Left renal cortex interstitium (tissue), 4 donors: ENCODE measurements at places on chromosomes 7 and 10. TPM values are rescaled to one million over a fixed set of nuclear protein-coding genes. Genes with fewer than 3 reads are reported as not detected.

The WNT16 gene
- not detected for polyA plus RNA-seq

- DNase-seq = no peak
Measured at GRCh38 chr7:80259-81067, 111.9 kb upstream of the FAM20C start.

DNA sequence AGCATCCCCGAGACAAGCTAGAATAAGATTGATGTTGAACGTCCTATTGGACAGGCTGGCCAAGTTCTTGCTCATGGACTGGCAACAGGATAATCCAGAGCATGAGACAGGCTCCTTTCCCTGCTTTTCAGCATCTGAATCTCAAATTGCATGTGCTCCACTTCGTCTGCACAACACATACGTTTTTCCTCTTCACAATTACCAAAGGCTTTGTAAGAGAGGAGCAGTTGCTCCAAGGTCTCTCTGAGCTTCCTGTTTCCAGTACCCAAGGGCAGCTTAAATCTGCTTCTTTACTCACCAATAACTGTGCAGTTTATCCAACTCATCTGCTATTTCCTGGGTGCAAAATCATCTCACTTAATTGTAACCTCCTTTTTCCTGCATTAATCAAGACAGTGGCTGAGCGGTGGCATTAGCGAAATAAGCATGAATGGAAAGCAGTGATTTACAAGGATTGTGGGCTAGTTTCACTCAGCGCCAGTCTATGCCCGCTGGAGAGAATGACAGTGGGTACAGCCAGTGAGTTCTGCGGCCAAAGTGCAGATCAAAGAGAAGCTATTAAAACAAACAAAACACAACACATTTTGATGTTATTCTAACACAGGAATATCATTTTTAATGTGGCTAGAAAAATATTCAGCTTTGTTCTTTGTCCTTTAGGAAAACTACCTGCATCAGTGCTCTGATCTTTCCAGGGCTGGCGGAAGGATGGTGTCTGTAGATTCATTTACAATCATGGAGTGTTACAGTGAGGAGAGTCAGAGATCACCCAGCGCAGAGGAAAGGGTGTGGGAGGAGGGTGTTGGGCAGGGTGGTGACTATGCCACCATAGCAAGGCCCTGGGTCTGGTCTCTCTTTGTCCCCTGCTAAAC, 79.8 kb downstream of the CHN2 start:
- no peak for DNase-seq

DNA sequence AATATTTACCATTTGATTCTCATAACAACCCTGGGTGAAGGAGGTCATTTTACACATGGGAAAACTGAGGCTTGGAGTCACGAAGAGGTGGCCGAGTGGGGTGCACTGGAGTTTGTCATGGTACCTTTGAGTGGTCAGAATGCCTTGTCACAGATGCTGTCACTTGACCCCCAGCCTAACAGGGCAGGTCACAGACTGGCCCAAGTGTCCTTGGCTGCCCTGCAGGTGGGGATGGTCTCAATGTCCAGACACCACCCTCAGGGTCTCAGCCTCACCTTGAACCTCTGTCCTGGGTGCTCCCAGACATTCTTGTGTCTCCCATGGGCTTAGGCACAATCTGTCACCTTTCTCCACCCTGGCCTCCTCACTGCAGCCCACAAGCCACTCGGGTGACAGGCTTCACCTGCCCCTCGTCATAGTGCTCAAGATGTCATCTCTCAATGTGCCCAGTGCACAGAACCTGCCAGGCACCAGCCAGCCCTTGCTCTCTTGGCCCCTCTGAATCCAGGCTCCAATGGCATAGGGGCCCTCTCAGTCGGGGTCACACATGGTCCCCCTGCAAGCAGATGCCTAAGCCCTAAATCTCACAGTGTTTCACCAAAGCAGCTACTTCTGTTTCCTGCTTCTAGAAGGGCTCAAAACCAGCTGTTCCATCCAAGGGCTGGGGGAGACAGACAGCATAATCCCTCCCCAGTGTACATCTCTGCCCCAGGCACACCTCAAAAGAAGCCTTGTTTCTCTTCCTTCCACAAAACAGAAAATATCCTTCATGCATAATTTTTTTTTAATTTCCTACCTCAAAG, 76.8 kb upstream of the NANOS1 start:
- no peak for DNase-seq

DNA sequence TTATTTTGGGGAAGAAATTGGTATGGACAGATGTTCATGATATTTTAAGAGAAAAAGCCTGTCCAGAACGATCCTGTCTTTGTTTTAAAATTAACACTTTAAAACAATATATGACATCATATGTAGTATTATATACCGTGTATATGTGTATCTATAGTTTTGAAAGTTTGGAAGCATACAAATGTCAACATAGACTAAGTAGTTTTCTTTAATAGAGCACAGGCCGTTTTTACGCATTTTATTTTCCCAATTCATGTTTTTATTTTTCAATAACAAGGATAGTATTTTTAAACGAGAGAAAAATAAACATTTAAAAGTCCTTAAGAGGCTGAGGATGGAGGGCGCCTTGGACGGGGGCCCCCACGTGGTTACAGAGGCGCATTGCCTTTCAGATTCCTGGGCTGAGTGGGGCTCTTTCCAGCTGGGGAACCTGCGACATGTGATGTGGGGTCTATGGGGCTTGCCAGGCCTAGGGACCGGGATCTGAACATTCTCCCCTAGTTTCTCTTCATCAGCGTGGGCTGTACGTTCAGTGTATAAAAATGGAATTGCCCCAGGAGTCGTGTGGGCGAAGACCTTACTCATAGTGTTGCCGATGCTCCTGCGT, 127.8 kb upstream of the ZNF746 start:
- peak; percentile 44 for DNase-seq
